ENCODE measurements at places on chromosomes 5 and 9. TPM values are rescaled to one million over a fixed set of nuclear protein-coding genes. Genes with fewer than 3 reads are reported as not detected.
A peak's percentile ranks its signal among the peaks of the same experiment; 100 is the strongest.

GRCh38 chr5:62346748-62347147, 40.7 kb downstream of the KIF2A start:
- no peak for DNase-seq

- DNase-seq, result no peak
These were observed 221.5 kb downstream of the PAX5 start for GRCh38 chr9:36812556-36812955.

DNA sequence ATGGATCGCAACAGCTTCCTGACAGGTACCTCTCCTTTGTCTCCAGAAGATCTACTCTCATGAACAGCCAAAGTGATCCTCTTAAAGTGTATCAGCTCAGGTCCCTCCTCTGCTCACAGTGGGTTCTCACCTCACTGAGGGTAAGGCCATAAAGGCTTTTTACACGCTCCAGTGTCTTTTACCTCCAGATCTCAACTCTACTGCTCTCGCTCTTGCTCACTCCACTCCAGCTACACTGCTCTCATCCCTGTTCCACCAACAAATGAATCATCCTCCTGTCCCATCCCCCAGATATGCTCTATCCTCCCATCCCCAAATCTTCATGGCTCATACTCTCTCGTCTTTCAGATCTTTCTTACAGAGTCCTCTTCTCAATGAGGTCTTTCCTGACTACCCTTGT, 248.6 kb upstream of the EFNA5 start:
- DNase-seq, result no peak

- DNase-seq, result no peak
These were observed 345.0 kb downstream of the TMEM38B start for GRCh38 chr9:106039151-106039935.

DNA sequence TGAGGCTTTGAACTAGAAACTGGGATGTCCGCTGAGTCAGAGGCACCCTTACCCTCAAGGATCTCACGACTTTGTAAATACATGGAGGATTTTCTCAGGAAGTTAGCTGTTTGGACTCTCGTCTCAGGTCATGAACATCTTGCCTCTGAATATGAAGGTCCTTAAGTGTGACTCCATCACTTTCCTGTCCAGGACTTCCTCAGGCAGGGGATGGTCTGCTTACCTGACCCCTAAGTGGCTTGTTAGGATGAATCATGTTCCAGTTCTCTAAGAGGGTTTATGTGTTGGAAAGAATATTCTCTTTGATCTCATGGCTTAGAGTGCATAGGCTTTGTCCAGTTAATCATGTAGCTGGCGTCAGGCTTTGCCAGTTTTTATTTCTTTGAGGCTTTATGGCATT, 511.7 kb upstream of the KLF4 start:
- DNase-seq, result no peak

DNA sequence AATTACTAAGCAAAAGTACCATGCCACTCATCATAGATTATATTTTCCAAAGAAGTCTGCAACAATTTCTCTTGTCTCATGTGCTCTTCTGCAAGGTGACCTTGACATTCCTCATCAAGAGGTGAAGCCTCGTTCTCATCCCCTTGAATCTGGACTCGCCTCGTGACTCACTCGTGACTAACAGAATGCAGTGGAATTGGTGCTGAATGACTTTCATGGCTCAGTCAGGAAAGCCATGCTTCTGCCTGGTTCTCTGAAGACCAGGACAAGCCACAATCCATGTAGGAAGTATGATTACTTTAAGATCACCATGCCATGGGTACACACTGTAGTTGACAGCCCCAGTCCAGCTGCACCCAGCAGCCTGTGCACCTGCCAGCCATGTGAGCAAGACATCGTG, 335.8 kb downstream of the GADD45G start:
- no peak for DNase-seq

- DNase-seq, result no peak
These were observed 61.4 kb downstream of the C5orf15 start for GRCh38 chr5:133907075-133907474.

- DNase-seq, result no peak
These were observed 2.4 kb upstream of the C9orf50 start for GRCh38 chr9:129623331-129623730.

DNA sequence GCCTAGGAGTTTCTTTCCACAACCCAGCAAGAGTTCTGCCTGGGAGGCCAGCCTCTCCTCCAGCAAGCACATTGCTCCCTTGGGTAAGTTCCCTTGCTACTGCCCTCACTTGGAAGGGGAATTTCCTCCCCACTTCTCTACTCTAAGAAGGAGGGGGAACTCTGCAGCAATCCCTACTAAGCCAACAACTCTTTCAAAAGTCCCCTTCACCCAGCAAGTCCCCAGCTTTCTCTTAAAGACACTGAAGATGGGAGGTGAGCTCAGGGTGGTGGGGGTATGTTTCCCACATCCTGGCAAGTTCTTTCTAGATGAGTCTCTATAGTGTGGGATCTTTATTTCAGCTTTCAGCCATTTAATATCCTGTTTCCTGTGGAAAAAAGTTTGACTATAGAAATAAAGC, 49.0 kb downstream of the PDE8B start:
- DNase-seq, result no peak

DNA sequence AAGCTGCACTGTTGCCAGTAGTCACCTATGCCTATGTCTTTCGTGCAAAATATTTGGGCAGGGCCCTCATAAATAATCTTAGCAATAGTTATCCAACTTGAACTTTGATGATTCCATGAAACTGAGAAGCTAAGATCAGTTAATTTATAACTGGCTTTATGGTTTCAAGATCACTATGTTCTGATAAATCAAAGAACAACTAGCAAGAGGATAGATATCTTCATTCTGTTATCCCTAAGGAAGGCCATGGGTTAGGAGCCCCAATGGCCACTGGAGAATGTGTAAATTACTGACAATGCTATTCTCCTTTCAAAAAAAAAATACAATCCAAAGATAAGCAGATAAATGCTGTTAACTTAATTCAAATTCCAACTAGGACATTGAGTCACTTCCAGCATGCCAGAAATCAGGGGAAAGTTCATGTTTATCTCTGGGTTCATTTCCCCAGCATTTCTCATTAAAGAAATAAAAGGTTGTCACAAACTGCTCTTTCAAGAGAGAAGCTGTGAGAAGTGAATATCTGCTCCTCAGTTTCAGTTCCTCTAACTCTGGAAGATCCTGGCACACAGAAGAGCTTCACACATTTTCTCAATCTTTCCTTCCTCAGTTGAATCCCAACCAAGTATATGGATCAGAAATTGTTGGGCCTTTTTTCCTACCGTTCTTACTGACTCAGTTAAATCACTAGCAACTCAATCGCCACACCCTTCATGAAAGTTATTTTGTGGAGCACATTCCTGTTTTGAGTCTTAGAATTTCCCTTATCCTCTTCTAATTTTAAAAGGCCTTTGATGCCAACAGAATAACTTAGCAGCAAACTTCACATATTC, 59.6 kb upstream of the SLC1A1 start:
- DNase-seq, result no peak

GRCh38 chr5:151168602-151169344, 11.2 kb upstream of the ANXA6 start:
- DNase-seq, result no peak

GRCh38 chr9:90188656-90189055, 454.0 kb downstream of the DIRAS2 start:
- DNase-seq, result no peak

- peak; percentile 15 for DNase-seq
These were observed 1.2 kb upstream of the INSL6 start for GRCh38 chr9:5186416-5187169.

GRCh38 chr9:98263482-98264357, 8.3 kb upstream of the TBC1D2 start:
- peak; percentile 63 for DNase-seq

DNA sequence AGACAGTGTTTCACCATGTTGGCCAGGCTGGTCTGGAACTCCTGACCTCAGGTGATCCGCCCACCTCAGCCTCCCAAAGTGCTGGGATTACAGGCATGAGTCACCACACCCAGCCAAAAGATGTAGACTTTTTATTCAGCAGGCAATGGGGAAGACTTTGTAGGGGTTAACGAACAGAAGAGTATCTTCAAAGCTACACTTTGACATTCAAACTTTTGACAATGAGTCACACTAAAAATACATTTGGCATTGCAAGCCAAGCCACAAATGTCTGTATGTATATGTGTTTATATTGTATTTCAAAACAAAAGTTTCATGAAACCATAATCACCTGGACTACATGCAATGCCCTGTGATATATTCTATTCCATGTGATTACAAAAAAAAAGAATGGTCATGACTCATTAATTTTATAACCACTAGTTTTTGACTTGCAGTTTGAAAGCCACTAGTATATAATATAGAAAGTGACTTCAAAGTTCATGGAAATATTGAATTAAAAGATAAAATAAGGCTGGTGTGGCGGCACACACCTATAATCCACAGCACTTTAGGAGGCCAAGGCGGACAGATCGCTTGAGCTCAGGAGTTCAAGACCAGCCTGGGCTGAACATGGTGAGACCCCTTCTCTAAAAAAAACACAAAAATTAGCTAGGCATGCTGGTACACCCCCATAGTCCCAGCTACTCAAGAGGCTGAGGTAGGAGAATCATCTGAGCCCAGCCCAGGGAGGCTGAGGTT, 8.3 kb downstream of the DIMT1 start:
- DNase-seq, result no peak

DNA sequence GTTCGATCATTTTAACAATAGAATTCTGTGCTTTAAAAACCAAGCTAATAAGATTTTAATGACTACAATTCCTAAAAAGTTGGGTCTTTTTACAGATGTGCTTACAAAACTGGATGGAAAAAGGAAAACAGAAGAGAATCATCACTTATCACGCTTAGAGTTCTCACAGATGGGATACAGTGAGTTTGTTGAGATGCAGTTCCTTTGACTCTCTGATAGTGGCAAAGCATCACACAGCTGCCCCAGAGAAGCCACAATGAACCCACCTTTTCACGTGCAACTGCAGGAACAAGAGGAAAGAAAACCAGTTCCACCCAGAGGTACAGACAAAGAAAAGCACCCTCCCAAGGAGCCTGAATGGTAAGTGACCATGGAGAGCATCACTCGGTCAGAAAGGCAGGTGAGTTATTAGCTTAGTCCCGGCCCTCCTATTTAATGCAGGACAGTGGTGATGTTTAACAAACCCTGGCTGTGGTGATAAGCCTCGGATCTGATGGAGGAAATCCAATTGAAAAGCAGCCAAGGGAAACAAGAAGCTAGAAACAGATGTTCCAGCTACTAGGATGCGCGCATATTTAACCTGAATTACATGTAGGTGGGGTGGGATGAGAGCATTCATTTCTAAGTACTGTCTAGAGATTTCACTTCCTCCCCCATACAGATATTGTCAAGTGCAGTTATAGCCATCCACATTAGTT, 167.7 kb downstream of the TARS1 start:
- DNase-seq, result no peak

- no peak for DNase-seq
These were observed 36.4 kb upstream of the RAPGEF6 start for GRCh38 chr5:131671409-131671808.

GRCh38 chr5:38795986-38796741, 49.6 kb upstream of the OSMR start:
- no peak for DNase-seq

DNA sequence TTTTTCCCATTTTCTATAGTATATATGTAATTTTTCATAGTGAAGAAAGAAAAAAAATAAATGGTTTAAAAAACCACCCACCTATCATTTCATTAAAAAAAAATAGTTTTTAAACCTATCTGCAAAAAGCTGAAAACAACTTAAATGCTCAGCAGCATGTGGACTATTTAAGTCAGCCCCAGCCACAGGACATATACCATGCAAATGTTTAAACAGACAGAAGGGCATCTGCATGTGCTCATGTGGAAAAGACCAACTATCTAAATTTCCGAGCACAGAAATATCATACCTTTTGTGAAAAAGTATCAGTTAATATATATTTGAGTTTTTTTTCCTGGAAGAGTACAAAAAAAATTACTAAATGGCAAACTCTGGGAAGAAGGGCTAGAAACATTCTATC, 143.4 kb downstream of the EPB41L4A start:
- DNase-seq, result no peak

GRCh38 chr9:92468206-92468605, 14.1 kb downstream of the ASPN start:
- no peak for DNase-seq

- DNase-seq, result no peak
These were observed 39.9 kb downstream of the PAX5 start for GRCh38 chr9:36993933-36994764.

- DNase-seq, result no peak
These were observed 16.5 kb upstream of the PRSS3 start for GRCh38 chr9:33778700-33779351.

DNA sequence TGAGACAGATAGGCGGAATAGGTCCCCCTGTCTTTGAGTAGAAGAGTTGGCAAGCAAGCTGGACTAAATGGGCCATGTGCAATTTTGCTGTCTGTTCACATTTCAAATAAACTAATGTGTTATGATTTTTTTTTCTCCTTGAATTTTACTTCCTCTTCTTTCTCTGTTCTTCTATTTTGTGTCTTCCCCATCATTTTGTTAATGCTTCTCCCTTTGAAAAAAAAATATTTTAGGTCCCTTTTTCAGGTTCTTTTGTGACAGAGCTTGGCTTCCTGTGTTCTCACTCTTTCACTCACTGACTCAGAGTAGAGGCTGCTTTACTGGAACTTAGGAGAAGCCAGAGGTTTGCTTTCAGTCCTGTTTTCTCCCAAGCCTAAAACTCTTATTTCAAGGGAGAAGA, 48.1 kb downstream of the PTCD2 start:
- DNase-seq, result no peak

DNA sequence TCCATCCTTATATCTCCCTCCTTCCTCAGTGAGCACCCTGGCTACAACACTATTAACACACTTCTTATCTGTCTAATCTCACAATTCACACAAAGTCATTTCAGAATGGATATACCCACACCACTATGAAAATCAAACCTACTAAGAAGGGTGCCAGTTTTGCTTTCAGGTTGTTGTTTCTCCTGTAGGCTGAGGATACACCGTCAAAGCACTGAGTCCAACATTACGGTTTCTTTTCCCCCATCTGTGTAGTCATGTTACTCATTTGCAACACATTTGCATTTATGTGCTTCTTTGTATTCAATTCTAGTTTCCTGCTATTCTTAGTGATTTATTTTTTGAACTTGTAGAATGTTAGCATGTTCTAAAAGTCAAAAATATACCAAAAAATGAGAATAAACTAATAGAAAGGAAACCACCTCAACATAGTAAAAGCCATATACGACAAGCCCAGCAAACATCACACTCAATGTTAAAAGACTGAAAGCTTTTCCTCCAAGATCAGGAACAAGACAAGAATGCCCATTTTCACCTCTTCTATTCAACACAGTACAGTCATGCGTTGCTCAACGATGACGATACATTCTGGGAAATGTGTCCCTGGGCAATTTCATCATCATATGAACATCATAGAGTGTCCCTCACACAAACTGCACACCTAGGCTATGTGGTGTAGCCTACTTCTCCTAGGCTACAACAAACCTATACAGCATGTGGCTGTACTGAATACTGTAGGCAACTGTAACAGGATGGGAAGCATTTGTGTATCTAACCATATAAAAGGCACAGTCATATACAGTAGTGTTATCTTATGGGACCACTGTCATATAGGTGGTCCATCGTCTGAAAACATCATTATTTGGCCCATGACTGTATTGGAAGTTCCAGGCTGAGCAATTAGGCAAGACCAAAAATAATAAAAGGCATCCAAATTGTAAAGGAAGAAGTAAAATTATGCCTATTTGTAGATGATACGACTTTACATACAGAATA, 6.3 kb downstream of the ROR2 start:
- no peak for DNase-seq

Gene IL3
- not detected for polyA plus RNA-seq

Gene NUDT2
- polyA plus RNA-seq, result 18.0 TPM

Gene SLC4A9
- 0.25 TPM for polyA plus RNA-seq

Gene SPATA9
- 2.0 TPM for polyA plus RNA-seq
